ENCODE measurements at places on chromosomes 6 and 20.

DNA sequence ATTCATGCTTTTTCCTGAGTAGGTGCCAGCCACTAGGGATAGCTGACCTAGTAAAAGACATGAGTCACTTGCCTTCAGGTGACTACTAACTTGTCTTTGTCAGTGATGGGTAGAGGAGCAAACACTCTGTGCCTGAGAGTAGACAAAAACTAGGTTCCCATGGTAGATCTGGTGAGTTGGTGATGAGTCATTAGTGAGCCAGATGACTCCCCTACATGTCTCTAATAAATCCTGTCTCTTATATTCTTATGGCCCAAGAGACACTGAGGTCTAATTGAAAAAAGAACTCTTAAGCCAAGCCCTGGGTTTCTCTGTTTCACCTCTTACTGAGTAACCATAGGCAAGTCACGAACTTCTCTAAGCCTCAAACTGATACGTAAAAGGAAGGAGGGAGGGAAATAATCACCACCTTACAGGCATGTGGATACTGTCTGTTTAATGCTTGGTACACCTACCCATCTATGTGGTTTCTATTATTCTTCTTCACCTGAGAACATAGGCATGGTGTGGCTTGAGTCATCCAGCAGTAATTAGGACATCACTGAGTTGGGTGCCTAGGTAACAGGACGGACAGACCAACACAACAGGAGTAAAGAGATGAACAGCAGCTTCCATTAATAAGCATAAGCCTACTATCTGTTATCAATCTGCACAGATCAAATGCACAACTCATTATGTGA, 20.3 kb downstream of the TTPAL start:
- DNase-seq: no peak

- DNase-seq: no peak
Observed at GRCh38 chr20:11852189-11852588, 65.5 kb upstream of the BTBD3 start.

DNA sequence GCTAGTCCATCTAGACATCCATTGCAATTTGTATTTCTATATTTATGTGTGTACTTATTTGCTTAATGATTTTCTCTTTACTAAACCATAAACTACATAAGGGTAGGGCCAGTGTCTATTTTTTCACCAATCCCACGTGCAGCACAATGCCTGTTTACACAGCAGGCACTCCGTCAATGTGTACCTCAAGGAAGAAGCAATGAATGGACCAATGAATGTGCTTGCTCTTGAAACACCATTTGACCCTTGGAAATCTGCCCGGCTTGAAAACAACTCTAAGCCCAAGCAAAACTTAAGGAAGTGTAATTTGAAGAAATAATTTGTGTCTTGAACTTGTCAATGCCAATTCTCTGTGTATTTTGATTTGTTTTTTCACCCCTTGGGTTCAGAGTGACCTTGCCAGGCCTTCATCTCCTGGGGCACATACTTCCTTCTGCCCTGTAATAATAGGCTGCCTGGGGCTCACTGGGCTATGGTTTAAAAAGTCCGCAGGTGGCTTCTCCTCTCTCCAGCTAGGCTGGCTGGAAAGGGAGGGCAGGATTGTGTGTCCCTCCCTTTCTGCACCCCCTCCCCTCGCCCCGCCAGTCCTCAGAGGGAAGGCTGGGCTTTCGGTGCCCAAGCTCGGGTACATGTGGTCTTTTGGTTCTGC, 140.8 kb upstream of the ARMC2 start:
- DNase-seq: no peak

DNA sequence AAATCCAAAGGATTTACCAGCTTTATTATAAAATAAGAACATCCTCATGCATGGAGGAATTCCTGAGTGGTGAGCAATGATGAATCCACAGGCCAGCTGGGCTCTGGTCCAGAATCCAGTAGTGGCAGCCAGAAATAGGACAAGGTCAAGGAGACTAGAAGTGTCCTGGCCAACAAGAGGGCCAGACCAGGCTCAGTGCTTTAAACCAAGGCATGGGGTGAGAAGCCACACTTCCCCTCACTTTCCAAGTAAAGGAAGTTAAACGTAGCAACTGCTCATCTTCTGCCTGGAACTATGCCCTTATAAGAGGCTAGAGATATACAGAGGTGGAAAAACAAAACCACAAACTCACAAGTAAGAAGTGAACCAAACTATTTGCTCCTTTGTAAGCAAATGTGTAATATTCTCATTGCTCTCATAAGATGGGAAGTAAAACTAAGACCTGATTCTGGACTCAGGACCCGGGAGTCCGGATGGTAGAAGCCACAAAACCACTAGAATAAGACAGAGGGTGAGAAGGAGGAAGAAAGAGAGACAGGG, 253.2 kb downstream of the UST start:
- no peak for DNase-seq

DNA sequence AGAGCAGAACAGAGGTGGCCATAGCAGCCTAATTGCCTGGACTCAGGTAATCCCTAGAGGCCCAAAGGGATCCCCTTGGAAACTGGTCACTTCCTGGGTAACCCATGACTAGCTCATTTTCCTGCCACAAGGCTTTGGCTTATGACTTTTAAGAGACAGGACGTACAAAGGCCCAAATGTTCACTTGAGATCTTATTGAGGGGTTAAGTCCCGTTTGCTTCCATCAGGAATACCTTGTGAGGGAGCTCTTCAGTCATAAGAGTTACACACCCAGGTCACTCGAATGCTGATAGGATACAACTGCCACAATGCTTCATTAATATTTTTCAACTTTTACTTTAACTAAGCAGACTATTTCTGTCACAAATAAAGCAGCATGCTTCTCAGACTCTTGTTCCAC, 51.7 kb downstream of the TMEM170B start:
- DNase-seq: no peak

- DNase-seq: no peak
Observed at GRCh38 chr6:5833120-5833519, 173.6 kb downstream of the NRN1 start.

DNA sequence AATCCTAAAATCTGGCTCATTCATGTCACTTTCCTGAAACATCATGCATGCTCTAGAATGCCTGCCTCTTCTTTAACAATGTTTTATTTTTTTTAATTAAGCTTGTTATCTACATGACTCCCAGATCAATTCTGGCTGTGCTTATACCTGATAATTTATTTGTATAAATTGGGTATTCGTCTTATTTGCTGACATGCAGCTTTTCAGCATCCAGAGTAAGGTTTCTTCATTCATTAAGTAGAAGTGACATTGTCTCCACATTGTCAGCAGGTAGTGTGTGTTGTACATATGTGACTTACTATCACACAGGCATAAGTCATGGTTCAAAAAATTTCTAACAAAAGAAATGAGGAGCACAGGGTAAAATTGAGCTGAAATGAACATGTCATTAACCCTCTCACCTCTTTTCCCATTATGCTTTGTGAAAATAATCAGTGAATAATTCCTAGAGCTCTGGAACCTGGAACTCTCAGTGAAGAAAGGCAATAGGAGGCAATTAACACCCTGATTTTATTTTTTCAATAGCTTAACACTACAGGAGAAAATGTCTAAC, 157.4 kb downstream of the OPRM1 start:
- no peak for DNase-seq

DNA sequence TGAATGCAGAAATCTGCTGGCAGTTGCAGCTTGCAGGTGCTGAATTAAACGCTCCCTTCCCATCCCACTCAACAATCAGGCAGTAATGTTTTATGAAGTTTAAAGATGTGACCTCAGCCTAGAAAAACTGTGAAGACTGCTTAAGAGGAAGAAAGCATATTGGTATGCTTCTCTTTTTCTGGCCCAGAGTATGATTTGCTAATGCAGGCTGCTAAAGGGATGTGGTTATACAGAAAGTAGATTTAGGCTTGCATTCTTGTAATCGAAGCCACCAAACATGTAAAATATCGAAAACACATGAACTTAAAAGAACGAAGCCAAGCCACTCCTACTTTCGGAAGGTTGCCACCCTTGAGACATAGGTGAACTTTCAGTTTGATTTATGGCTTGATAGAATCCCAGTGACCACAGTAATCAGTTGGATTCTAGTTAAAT, 40.7 kb downstream of the MAP3K5 start:
- DNase-seq: no peak

DNA sequence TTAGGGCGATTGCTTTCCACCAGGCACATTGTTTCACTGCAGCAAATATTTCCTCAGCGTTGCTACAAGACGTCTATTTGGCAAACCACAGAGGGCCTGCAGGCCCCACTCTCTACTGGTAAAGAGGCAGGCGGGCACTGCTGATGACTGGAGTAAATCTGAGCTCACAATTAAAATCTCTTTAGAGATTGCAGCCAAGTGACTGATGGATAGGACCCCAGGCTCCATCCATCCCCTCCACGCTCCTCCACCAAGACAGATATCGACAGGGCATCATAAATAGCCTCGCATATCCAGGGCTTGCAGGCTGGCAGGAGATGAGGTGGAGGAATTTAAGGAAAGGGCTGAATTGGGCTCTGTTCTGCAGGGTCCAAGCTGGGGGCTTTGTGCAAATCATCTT, 50.4 kb upstream of the MDGA1 start:
- no peak for DNase-seq

DNA sequence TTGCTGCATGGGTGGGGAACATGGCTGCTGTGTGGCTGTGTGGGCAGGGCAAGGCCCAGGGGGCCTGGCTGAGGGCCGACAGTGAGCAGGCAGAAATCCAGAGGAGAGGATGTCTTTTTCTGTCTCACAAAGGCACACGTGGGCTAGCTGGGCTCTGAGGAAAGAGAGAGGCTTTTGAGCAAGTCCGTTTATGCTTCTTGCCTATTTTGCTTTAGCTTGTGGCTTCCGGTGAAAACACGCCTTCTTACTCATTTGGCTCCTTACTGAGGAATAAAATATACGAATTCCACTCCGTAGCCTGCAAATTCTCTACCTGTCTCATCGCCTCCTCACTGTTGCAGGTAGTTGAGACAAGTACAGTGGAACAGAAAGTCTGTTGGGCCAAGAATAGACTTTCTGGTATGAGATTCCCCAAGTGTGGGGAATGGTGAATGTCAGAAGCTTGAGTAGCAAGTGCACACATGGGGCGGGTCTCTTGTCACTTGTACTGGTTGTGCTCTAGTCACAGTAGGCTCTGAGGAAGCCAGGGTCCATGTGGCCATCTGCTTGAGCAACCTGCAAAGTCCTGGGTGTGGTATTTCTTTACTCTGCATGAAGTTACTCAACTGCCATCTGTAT, 28.4 kb downstream of the WRNIP1 start:
- no peak for DNase-seq

DNA sequence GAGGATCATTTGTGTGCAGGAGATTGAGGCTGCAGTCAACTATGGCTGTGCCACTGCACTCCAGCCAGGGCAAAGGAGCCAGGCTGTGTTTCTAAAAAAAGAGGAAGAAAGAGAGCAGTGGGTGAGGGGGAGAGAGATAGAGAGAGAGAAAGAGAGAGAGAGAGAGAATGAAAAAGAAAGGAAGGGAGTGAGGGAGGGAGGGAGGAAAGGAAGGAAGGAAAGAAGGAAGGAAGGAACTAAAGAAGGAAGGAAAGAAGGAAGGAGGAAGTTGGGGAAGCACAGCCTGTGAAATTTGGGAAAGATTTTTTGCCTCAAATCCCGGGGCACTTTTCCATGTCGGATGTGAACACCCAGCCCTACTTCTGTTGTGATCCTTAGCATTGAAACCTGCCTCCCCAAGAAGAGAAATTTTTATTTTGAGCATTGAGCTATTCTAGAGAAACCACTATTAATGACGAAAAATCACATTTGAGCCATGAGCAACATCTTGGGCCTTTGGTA, 57.8 kb downstream of the FOXA2 start:
- DNase-seq: no peak

DNA sequence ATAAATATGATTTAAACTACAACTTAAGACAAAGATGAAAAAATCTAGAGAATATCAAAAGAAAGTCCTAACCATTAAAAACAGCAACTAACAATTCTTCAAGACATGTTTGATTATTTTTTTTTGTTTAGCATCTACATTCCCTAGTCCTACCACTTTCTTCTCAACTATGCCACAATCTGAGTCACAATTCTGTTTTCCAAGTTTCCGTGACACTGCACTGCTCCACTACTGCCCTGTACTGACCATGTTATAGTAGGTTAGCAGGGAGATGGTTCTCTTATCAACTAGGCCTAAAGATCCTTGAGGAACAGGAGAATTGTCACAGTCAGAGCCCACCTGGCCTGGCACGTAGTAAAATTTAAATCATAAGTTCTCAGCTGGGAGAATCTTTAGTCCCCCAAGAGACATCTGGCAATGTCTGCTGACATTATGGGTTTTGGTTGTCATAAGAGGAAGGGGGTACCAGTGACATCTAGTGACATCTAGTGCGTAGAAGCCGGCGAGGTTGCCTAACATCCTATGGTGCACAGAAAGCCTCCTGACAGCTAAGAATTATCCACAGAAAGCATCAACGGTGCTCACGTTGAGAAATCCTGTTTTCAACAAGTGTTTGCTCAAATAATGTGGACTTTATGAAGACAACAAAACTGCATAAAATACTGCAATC, 100.5 kb downstream of the PDE10A start:
- no peak for DNase-seq

DNA sequence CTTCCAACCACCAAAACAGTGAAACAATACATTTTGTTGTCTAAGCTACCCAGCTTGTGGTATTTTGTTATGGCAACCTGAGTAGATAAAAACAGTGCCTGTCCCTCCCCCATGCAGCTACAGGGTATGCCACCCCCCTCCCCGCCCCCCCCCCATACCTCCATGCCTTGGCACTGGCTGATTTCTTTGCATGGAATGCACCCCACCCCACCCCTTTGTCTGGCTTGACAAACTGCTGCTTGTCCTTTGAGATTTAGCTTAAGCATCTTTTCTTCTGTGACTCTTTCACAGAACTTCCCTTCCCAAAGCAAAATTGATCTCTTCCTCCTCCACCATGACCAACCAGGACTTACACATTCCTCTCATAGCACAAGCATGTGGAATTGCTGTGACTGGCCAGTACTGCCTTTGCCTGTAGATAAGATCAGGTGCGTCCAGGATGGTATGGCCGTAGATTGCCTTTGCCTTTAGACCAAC, 64.6 kb upstream of the ADGRF1 start:
- DNase-seq: no peak

GRCh38 chr6:114249522-114249921, 93.3 kb downstream of the HS3ST5 start:
- DNase-seq: no peak

GRCh38 chr6:42707595-42707994, 14.8 kb downstream of the PRPH2 start:
- DNase-seq: no peak

- DNase-seq: no peak
Observed at GRCh38 chr6:10586302-10586701, 65.2 kb downstream of the GCNT2 start.

DNA sequence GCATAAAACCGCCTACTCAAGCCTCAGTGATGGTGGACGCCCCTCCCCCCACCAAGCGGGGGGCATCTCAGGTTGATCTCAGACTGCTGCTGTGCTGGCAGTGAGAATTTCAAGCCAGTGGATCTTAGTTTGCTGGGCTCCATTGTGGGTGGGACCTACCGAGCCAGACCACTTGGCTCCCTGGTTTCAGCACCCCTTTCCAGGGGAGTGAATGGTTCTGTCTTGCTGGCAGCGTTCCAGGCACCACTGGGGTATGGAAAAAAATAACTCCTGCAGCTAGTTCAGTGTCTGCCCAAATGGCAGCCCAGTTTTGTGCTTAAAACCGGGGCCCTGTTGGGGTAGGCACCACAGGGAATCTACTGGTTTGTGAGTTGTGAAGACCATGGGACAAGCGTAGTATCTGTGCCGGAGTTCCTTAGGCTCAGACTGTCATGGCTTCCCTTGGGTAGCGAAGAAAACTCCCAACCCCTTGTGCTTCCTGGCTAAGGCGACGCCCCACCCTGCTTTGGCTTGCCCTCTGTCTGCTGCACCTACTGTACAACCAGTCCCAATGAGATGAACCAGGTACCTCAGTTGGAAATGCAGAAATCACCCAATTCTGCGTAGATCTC, 1334.5 kb upstream of the ADGRB3 start:
- no peak for DNase-seq

Data from iPS DF 19.7 (cell line).